ENCODE measurements at places on chromosomes 3 and 15. TPM values are rescaled to one million over a fixed set of nuclear protein-coding genes. Genes with fewer than 3 reads are reported as not detected.

GRCh38 chr3:112092496-112093179 lies 6.4 kb downstream of the C3orf52 start:
- DNase-seq, result no peak
- no peak overlapping the region for H3K4me3 ChIP-seq
- H3K4me1 ChIP-seq, result peaks cover 14% of the 10 kb centered on the region
- no peaks in the 10 kb centered on the region for H3K36me3 ChIP-seq

DNA sequence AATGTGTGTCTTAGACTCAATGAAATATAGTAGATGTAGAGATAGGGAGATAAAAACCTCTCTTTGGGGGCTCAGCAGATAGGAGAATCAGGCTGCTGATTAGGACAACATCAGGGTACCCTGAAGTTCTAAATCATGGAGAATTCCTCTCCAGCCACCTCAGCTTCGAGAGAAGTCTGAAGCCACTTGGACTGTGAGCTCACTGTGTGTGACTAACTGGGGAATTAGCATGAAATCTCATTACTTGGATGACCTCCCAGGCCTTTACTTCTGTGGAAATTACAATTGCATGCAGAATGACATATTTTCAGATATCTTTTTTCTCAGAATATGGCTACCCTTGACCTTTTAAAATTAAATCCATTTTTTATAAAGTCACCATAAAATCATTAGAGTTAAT lies 128.0 kb upstream of the MRPL3 start:
- no peak overlapping the region for H3K4me3 ChIP-seq
- DNase-seq, result peak; percentile 25
- no peaks in the 10 kb centered on the region for H3K4me1 ChIP-seq
- H3K27ac ChIP-seq, result no peak overlapping the region

PP2D1 gene
- 0.26 TPM for polyA plus RNA-seq

HAPLN3 gene
- 6.8 TPM for polyA plus RNA-seq

- peaks cover 4% of the 10 kb centered on the region for H3K4me1 ChIP-seq
- no peak overlapping the region for H3K27ac ChIP-seq
- no peaks in the 10 kb centered on the region for H3K27me3 ChIP-seq
- DNase-seq, result no peak
- H3K4me3 ChIP-seq, result no peak overlapping the region
Observed at GRCh38 chr3:4731543-4732111, 238.5 kb downstream of the ITPR1 start.

GRCh38 chr3:126107957-126108675 lies 24.2 kb upstream of the SLC41A3 start:
- no peaks in the 10 kb centered on the region for H3K27me3 ChIP-seq
- H3K4me3 ChIP-seq, result no peak overlapping the region
- no peak overlapping the region for H3K27ac ChIP-seq

GRCh38 chr3:177375316-177375715 lies 178.0 kb upstream of the TBL1XR1 start:
- H3K4me1 ChIP-seq, result peaks cover 8% of the 10 kb centered on the region
- H3K36me3 ChIP-seq, result no peaks in the 10 kb centered on the region
- no peaks in the 10 kb centered on the region for H3K27me3 ChIP-seq
- no peak overlapping the region for H3K4me3 ChIP-seq
- DNase-seq, result no peak
- no peak overlapping the region for H3K27ac ChIP-seq

GRCh38 chr3:68288085-68288484 lies 633.7 kb upstream of the SUCLG2 start:
- DNase-seq, result peak; percentile 47
- no peak overlapping the region for H3K4me3 ChIP-seq
- no peaks in the 10 kb centered on the region for H3K36me3 ChIP-seq
- no peaks in the 10 kb centered on the region for H3K27me3 ChIP-seq
- no peak overlapping the region for H3K27ac ChIP-seq

CP gene
- polyA plus RNA-seq, result 1.7 TPM

EPHB3 gene
- 56.1 TPM for polyA plus RNA-seq

DNA sequence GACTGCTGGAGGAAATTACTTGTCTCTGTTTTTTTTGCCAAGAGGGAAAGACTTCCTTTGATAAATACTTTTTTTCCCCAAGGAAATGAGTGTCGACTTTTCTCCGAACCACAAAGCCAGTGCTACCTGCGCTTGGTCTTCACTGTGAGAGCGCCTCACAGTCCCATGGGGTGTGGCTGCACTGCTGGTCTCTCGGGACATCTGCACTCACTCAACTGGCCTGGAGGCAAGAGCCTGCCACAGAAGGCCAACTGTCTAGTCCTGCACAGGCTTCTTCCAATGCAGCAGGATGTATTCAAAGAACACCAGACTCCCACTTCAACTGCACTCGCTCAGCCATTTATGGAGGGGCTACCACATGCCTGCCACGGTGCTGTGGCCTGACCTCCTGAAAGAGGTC lies 40.6 kb upstream of the CGNL1 start:
- H3K36me3 ChIP-seq, result no peaks in the 10 kb centered on the region
- no peak overlapping the region for H3K27ac ChIP-seq
- no peak overlapping the region for H3K4me3 ChIP-seq
- H3K27me3 ChIP-seq, result no peaks in the 10 kb centered on the region
- peaks cover 51% of the 10 kb centered on the region for H3K4me1 ChIP-seq

DNA sequence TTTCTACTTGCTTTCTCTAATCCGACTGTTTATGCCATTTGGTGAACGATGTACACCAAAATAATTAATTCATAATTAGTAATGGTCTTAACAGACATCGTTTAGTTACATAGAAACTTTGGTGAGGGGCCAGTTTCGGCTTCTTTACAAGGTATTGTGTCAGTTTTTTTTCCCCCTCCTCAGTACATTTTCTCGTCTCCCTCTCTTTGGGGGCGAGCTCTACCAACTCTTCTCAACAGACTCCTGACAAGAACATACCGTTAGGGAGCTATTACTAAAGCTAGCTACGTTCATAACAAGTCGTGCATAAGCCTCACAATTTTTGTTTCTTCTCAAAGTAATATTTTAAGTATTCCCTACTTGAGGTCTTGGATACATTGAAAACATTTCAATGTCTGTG lies 1.4 kb downstream of the U2SURP start:
- no peak overlapping the region for H3K27ac ChIP-seq
- no peaks in the 10 kb centered on the region for H3K36me3 ChIP-seq
- H3K4me1 ChIP-seq, result peaks cover 11% of the 10 kb centered on the region

GRCh38 chr3:107931326-107931725 lies 159.5 kb downstream of the CD47 start:
- peaks cover 10% of the 10 kb centered on the region for H3K27me3 ChIP-seq
- no peak overlapping the region for H3K27ac ChIP-seq
- H3K36me3 ChIP-seq, result no peaks in the 10 kb centered on the region
- no peak overlapping the region for H3K4me3 ChIP-seq
- no peak for DNase-seq

DNA sequence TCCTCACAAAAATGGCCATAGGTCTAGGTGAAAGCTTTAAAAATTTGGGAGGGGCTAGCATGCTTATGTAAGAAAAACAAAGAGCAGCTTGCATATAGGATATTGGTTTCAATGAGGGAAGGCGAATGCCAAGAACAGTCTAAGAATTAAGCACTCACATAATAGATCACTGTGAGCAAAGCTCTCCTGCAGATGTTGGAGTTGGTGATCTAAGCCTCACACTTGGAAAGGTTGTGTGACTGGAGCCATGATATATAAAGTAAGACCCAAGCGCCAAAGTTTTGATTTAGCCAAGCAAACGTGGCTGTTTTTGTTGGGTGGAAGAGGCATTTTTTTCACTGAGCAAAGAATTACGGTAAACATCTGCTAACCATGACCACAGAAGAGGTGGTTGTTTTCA lies 237.5 kb downstream of the FOXP1 start:
- H3K36me3 ChIP-seq, result no peaks in the 10 kb centered on the region
- no peak overlapping the region for H3K4me3 ChIP-seq
- DNase-seq, result peak; percentile 64
- H3K27ac ChIP-seq, result no peak overlapping the region
- no peaks in the 10 kb centered on the region for H3K4me1 ChIP-seq

GRCh38 chr15:68595260-68595564 lies 16.4 kb downstream of the CORO2B start:
- peaks cover 2% of the 10 kb centered on the region for H3K27me3 ChIP-seq
- no peaks in the 10 kb centered on the region for H3K36me3 ChIP-seq
- no peak overlapping the region for H3K4me3 ChIP-seq
- H3K27ac ChIP-seq, result no peak overlapping the region
- no peak for DNase-seq

GRCh38 chr3:52210550-52211046 lies 12.6 kb downstream of the ALAS1 start:
- no peaks in the 10 kb centered on the region for H3K27me3 ChIP-seq
- peaks cover 4% of the 10 kb centered on the region for H3K4me1 ChIP-seq
- H3K27ac ChIP-seq, result no peak overlapping the region
- DNase-seq, result no peak
- H3K36me3 ChIP-seq, result peaks cover 93% of the 10 kb centered on the region

GRCh38 chr15:65286069-65286703 lies 497 bp downstream of the PARP16 start:
- H3K27me3 ChIP-seq, result no peaks in the 10 kb centered on the region
- peak; percentile 60 for DNase-seq
- peaks cover 18% of the 10 kb centered on the region for H3K4me1 ChIP-seq
- peaks cover 13% of the 10 kb centered on the region for H3K36me3 ChIP-seq

CPA3 gene
- polyA plus RNA-seq, result 2.1 TPM

GRCh38 chr3:181710345-181711291 lies 1.1 kb upstream of the SOX2 start:
- H3K4me1 ChIP-seq, result peaks cover 18% of the 10 kb centered on the region
- peaks cover 52% of the 10 kb centered on the region for H3K27me3 ChIP-seq
- no peaks in the 10 kb centered on the region for H3K36me3 ChIP-seq
- no peak for DNase-seq
- H3K27ac ChIP-seq, result no peak overlapping the region

ARL13B gene
- polyA plus RNA-seq, result 10.5 TPM

RFC4 gene
- polyA plus RNA-seq, result 28.1 TPM

- peaks cover 16% of the 10 kb centered on the region for H3K4me1 ChIP-seq
- H3K4me3 ChIP-seq, result no peak overlapping the region
- peak overlapping the region; percentile 71 for H3K27ac ChIP-seq
- no peaks in the 10 kb centered on the region for H3K36me3 ChIP-seq
- no peaks in the 10 kb centered on the region for H3K27me3 ChIP-seq
- DNase-seq, result no peak
Observed at GRCh38 chr3:143170074-143170473, 50.5 kb downstream of the CHST2 start.

- H3K4me1 ChIP-seq, result no peaks in the 10 kb centered on the region
- no peak for DNase-seq
- no peak overlapping the region for H3K27ac ChIP-seq
- H3K27me3 ChIP-seq, result no peaks in the 10 kb centered on the region
- H3K36me3 ChIP-seq, result no peaks in the 10 kb centered on the region
Observed at GRCh38 chr3:175192536-175192935, 333.4 kb downstream of the NAALADL2 start.

DNA sequence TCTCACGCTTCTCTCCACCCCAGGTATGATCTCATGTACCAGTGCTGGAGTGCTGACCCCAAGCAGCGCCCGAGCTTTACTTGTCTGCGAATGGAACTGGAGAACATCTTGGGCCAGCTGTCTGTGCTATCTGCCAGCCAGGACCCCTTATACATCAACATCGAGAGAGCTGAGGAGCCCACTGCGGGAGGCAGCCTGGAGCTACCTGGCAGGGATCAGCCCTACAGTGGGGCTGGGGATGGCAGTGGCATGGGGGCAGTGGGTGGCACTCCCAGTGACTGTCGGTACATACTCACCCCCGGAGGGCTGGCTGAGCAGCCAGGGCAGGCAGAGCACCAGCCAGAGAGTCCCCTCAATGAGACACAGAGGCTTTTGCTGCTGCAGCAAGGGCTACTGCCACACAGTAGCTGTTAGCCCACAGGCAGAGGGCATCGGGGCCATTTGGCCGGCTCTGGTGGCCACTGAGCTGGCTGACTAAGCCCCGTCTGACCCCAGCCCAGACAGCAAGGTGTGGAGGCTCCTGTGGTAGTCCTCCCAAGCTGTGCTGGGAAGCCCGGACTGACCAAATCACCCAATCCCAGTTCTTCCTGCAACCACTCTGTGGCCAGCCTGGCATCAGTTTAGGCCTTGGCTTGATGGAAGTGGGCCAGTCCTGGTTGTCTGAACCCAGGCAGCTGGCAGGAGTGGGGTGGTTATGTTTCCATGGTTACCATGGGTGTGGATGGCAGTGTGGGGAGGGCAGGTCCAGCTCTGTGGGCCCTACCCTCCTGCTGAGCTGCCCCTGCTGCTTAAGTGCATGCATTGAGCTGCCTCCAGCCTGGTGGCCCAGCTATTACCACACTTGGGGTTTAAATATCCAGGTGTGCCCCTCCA lies 19.1 kb downstream of the TYRO3 start:
- peaks cover 7% of the 10 kb centered on the region for H3K4me1 ChIP-seq

NR1I2 gene
- polyA plus RNA-seq, result 0.19 TPM

REC114 gene
- not detected for polyA plus RNA-seq

SEMA6D gene
- 44.8 TPM for polyA plus RNA-seq

DNA sequence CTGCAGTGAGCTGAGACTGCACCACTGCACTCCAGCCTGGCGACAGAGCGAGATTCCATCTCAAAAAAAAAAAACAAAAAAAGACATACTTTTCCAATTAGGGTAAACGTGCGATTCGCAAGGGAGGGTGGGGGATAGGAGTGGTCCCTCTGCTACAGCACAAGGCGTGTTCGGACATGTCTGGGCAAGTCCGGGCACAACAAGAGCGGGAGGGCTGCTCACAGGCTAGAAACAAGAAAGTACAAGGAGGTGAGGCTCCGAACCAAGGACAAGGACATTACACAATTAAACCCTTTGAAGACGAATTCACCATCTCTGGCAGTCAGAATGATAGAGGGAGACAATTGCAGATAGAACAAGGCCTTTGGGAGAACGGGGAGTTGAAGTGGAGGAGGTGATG lies 32.2 kb upstream of the BCL2A1 start:
- no peak overlapping the region for H3K27ac ChIP-seq
- no peaks in the 10 kb centered on the region for H3K4me1 ChIP-seq
- H3K4me3 ChIP-seq, result no peak overlapping the region
- H3K27me3 ChIP-seq, result no peaks in the 10 kb centered on the region
- no peak for DNase-seq

DNA sequence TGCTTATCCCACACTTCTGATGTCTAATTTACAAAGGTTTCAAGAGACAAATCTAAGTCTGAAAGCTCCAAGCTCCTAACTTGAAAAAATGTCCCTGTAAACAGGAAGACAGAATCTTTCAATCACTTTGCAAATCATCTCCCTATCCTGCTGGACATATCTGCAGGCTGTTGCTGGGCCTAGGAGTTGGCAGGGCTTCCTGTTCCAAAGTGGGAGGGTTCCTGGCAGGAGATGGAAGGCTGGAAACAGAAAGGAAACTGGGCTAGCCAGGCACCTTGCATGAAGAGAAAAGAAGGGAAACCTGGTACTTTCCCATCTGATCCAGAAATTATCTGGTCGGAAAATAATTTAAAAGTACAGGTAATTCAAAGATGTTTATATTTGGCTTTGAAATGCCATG lies 227.3 kb upstream of the IL12A start:
- peak; percentile 40 for DNase-seq
- H3K27me3 ChIP-seq, result peaks cover 10% of the 10 kb centered on the region
- H3K4me3 ChIP-seq, result no peak overlapping the region
- H3K4me1 ChIP-seq, result peaks cover 26% of the 10 kb centered on the region
- H3K27ac ChIP-seq, result peak overlapping the region; percentile 95

- H3K36me3 ChIP-seq, result no peaks in the 10 kb centered on the region
- no peak for DNase-seq
- H3K27ac ChIP-seq, result no peak overlapping the region
- H3K27me3 ChIP-seq, result no peaks in the 10 kb centered on the region
Observed at GRCh38 chr15:94840794-94841783, 609.7 kb downstream of the MCTP2 start.

GRCh38 chr3:25073423-25073822 lies 354.6 kb upstream of the RARB start:
- H3K36me3 ChIP-seq, result no peaks in the 10 kb centered on the region
- no peaks in the 10 kb centered on the region for H3K27me3 ChIP-seq
- H3K4me1 ChIP-seq, result no peaks in the 10 kb centered on the region
- H3K4me3 ChIP-seq, result no peak overlapping the region

Data from muscle of leg (tissue), 16 donors.